Activated CD4-positive, CD25-positive, alpha-beta regulatory T cell treated with anti-CD3 and anti-CD28 coated beads, Interleukin-2, amount 50 U/mL, for 24 hours (primary cell): ENCODE measurements at places on chromosomes 7 and 10.

GRCh38 chr10:62437696-62438095 lies 63.5 kb downstream of the ZNF365 start:
- peak; percentile 8 for ATAC-seq

DNA sequence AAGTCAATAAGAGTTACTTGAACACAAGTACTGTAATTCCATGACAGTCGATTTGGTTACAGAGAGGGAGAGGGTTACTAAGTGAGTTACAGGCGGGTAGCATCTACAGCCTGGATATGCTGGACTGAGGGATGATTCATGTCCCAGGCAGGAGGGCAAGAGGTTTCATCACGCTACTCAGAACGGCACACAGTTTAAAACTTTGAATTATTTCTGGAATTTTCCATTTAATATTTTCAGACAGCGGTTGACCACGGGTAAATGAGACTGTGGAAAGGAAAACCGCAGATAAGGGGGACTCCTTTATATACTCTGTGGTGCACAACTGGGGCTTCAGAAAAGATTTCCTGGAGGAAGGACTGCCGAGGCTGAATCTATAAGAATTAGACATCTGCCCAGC lies 25.7 kb upstream of the LRRC4 start:
- ATAC-seq, result no peak

DNA sequence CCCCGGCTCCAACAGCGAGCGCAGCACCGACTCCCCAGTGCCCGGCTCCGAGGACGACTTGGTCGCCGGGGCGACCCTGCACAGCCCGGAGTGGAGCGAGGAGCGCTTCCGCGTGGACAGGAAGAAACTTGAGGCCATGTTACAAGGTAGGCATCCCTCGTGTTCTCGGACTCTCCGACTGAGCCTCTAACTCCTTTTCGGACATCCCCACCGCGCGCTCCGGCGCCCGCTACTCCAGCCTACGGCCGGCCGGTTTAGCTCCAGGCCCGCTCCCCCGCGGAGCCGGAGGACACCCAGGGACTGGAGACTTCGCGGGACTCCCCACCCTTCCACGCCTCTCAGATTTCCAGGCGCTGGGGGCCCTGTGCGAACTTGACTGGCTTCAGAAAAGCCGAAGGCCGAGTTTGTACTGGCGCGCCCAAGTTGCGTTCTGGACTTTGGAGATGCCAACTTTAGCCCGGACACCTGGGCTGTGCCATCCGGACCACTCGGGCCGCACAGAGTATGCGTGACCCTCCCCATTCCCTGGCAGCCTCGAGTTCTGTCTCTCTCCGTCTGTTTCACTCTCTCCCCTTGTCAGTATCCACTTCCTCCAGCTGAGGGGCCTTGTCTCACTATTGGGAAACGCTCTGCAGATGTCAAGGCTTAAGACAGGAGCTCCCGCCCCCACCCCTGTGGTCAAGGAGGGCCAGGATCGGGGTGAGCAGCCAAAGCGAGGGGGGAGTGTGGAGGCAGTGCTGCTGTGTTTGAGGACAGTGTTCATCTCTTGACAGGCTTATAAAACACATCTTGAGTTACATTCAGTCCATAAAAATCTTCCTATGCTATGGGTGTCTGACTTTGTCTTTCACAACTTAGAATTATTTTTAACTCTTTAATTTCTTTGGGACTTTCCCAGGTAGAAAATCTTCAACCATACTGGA lies 777 bp downstream of the BICC1 start:
- peak; percentile 44 for ATAC-seq

- no peak for ATAC-seq
Measured at GRCh38 chr7:51308265-51308664, 8.3 kb downstream of the COBL start.
